ENCODE measurements at places on chromosomes 6 and 20. TPM values are rescaled to one million over a fixed set of nuclear protein-coding genes. Genes with fewer than 3 reads are reported as not detected.

- no peak for DNase-seq
These were observed 23.0 kb upstream of the SLC22A7 start for GRCh38 chr6:43274916-43275597.

- DNase-seq: no peak
These were observed 982.2 kb upstream of the MAP3K7 start for GRCh38 chr6:91569071-91569470.

DNA sequence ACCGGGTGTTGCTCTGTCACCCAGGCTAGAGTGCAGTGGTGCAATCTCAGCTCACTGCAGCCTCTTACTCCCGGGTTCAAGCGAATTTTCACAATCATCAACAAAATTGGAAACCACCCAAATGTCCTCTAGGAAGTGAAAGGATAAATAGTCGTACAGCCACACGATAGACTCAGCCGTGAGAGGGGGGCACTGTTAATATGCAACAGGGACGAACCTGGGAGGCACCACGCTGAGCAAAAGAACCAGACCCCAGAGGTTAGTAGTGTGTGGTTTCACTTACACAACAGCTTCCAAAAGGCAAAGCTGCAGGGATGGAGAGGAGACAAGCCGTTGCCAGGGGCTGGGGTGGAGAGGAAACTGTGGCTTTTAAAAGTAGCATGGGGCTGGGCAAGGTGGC lies 30.1 kb upstream of the NTSR1 start:
- DNase-seq: no peak

DNA sequence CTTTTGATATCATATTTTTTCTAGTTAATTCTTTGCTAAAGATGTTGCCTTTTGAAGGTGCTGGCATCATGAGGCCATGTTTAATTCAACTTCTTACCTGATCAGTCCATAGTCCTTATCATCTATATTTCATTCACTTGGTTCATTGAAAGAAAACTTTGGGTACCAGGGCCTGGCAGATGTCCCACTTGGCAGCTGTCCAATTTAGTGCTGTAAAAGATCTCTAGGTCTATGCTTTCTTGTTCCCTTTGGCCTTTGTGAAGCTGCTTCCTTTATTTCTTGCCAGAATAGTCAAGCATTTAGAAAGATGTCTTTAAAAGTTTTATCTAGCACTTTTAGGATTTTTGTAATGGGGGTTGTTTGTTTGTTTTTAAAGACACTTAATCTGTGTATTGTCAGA lies 61.7 kb upstream of the EYA4 start:
- no peak for DNase-seq

DNA sequence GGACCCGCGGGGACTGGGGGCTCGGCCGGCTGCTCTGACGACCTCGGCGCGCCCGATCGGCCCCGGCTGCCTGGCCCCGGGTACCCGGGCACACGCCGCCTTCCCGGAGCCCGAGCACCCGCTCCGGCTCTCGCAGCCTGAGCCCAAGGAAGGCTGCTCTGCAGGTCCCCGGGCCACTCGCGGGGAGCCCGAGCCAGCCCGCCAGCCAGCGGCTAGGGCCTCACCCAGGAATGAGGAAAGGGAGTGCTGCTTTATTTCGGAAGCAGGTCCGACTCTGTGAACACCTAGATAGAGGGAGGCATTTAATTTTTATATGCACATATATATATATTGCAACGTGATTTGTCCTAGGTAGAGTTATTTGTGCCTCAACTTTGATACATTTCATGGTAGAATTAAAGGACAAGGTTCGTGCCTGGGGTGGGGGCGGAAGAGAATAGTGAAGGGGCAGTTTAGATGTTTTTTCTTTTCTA lies 15.5 kb downstream of the FOXA2 start:
- no peak for DNase-seq

- no peak for DNase-seq
These were observed 41.9 kb downstream of the PCNA start for GRCh38 chr20:5077761-5078387.

DNA sequence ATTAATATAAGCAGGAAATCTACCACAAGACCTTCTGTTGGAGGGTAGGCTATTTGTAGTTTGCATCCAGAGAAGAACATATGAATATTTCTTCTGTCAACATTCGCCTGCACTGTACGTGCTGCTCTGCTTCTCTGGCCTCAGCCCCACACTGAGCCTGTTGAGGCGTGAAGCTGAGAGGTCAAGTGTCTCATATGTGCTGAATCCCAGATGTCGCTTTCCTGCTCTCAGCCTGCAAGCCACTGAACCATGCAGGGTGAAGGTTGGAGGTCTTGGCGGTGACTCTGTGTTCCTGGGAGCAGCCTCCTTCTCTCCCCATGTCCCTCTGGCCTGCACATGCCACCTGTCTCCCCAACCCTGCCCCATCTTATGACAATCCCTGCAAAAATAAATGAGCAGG lies 83.6 kb downstream of the TMEM170B start:
- DNase-seq: no peak

DNA sequence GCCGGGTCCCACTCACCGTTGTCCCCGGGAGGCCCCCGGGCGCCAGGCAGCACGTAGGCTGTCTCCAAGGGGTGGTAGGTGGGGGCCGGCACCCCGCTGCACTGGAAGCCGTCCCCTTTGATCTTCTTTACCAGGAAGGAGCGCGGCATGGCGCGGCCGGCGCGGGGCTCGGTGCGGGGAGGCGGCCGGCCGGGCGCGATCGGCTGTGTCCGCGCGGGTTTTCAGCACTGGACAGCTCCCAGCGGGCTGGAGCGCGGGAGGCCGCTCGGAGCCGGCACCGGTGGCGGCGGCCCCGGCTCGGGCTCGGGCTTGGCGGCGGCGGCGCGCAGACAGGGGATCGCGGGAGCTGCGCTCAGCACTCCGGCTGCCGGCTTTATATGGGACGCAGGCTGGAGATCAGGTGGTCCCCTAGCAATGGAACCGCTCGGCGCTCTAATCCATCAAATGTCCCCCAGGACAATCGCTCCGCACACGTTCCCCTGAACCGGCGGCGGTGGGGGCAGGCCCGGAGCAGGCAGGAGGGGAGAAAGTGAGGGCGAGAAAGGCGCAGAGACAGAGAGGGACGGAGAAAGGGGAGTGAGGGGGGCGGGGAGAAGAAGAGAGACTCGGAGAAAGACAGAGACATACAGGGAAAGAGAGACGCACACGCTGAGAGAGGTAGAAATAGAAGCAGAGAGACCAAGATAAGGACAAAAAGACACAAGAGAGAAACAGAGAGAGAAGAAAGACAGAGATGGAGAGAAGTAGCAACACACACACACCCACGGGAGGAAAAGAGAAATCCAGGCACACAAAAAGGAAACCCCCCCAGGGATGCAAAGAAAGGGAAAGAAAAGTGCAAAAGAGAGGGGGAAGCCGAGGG lies at the start of gene SCRT2:
Gene SCRT2, minus strand, starts transcription at position 350 of the 862 bp plus-strand sequence. Its CDS starts 201 bp downstream, at position 149.
- peak; percentile 79 for DNase-seq

GRCh38 chr6:109720311-109720710 lies 29.2 kb downstream of the FIG4 start:
- no peak for DNase-seq

DNA sequence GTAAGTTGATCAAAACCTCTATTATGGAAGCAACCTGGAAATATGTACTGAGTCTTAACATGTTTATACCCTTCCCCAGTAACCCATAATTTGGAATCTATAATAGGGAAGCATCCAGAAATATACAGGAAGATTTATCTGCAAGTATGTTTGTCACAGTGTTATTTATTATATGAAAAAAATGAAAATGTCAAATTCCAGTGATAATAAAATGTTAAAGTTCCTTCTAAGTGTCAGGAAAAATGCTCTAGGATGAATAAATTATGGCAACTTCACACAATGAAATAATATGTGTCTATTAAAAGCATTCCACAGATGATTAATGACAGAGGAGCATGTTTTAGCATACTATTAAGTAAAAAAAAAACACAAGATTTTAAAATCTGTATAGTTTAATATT lies 237.7 kb upstream of the PRND start:
- no peak for DNase-seq

DNA sequence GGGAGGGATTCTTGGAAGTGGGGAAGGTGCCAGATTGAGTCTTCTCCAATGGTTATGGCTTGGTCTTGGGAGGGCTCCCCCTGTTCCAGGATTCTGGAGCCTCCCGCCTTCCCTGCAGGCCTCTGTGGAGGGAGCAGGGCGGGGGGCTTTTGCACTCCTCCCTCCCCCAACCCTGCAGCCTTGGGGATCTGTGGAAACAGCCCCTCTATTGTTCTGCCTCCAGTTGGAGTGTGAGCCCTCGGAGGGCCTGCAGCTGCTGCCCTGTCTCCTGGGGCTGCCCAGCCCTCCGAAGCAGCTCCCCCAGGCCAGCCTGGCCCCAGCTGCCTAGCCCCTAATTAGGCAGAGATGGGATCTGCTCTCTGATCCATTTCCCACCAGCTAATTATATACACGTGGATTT lies 14.7 kb downstream of the FAM110A start:
- no peak for DNase-seq

DNA sequence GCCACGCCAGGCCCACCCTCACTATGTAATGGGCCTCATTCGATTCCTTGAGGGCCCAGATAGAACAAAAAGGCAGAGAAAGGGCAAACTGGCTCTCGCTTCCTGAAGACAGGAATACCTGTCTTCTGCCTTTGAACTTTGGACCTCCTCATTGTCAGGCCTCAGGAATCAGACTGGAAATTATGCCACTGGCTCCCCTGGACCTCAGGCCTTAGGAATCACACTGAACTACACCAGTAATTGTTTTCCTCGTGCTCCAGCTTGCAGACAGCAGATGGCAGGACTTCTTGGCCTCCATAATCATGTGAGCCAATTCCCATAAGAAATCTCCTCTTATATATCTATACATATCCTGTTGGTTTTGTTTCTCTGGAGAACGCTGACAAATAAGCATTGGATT lies 258.6 kb upstream of the KCNG1 start:
- DNase-seq: no peak

GRCh38 chr20:9374480-9374879 lies 139.9 kb upstream of the LAMP5 start:
- DNase-seq: no peak

DNA sequence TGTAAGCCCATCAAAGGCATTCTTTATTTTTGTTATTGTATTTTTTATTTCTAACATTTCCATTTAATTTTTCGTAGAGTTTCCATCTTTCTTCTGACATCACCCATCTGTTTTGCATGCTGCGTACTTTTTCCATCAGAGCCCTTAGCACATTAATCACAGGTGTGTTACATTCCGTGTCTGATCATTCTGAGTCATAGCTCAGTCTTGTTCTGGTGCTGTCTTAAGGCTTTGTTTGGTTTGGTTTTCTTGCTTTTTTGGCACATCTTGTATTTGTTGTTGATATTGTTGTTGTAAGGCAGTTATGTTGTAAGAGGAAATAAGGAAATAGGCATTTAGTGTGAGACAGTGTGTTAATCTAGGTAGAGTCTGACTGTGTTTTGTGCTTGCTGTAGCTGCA lies 214.6 kb upstream of the CDH4 start:
- no peak for DNase-seq

GRCh38 chr20:61932199-61932592 lies 133.5 kb downstream of the TAF4 start:
- no peak for DNase-seq

DNA sequence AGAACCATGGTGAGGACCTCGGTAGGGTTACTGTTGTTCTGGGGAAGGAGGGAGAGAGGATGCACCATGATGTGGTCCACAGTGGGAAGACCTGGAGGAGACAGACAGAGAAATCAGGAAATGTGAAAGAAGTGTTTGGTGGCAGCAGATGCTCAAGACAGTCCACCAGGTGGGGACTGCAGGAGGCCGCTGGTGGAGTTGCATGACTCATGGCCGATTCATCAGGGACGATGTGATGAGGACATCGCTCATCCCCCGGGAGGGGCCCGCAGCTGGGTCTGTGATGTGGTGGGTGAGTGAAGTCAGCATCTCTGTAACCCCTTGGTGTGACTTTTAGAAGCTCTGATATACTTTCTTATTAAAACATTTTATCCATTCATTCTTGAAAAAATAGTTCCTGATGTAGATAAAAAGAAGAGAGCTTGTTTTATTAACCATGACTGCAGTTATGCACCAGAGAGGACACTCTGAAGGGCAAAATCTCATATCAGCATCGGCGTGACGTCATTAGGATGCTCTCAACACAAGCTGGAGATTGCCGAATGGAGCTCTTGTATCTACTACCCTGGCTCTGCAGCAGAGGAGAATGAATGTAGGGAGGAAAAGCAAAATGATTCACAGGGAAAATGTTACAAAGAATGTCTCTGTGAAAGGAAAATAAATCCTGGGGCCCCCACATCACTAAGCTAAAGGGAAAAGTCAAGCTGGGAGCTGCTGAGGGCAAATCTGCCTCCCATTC lies 71.2 kb downstream of the RAMACL start:
- peak; percentile 41 for DNase-seq

DNA sequence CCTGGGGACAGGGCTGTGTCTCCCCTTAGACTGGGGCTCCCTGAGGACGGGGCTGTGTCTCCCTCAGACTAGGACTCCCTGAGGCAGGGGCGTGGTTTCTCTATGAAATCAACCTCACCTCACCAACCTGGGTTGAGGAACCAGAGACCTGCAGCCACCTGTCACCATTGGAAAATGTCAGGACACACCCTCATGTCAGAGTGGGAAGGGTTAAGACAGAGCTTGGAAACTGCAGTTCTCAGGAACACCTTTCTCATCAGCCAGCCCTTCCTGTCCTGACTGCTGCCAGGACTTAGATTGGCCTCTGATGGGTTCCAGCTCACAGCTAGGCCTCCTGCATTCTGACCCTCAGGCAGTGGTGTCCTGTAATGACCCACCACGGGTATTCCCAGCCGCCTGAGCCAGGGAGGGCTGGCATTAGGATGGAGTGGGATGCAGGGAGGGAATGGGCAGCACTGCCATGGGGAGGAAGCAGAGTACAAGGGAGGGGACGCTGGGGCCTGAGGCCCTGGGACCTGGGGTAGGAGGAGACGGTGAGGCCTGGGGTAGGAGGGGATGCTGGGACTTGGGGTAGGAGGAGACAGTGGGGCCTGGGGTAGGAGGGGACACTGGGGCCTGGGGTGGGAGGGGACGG lies 76.3 kb downstream of the MRPL14 start:
- no peak for DNase-seq

COL10A1 gene
- 0.07 TPM for total RNA-seq

TP53TG5 gene
- total RNA-seq: not detected

HEY2 gene
- 9.3 TPM for total RNA-seq

SIM1 gene
- under 0.01 TPM for total RNA-seq

GRM1 gene
- 0.12 TPM for total RNA-seq

NFATC2 gene
- total RNA-seq: 5.7 TPM

SLC22A7 gene
- not detected for total RNA-seq

GSTA2 gene
- not detected for total RNA-seq

MUCL3 gene
- total RNA-seq: not detected

PRDM13 gene
- not detected for total RNA-seq

MBOAT1 gene
- 22.6 TPM for total RNA-seq

Data from uterus (tissue), 4 donors.